Posterior vena cava (tissue), 2 donors: ENCODE measurements at places on chromosomes 5 and 9. TPM values are rescaled to one million over a fixed set of nuclear protein-coding genes. Genes with fewer than 3 reads are reported as not detected.

GRCh38 chr9:113623851-113624485 is 160.4 kb downstream of the RGS3 start:
- DNase-seq: peak; percentile 45

DNA sequence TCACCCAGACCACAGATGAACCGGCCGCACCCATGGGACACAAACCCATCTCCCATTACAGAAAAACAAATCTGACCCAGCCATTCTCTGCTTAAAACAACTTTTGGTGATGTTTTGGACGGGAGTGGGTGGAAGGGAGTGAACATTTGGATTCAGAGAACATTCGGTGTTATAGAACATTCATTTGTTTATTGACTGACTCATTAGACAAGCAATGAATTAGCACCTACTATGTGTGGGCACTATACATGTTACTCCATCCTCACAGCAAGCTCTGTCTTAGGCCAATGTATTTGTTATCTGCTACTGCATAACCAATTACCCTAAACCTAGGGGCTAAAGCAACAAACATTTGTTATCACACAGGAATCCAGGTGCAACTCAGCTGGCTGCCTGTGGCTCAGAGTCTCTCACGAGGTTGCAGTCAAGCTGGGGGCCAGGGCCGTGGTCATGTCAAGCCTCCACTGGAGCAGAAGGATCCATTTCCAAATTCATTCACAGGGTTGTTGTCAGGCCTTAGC is 5.1 kb upstream of the ERGIC1 start:
- no peak for DNase-seq

DNA sequence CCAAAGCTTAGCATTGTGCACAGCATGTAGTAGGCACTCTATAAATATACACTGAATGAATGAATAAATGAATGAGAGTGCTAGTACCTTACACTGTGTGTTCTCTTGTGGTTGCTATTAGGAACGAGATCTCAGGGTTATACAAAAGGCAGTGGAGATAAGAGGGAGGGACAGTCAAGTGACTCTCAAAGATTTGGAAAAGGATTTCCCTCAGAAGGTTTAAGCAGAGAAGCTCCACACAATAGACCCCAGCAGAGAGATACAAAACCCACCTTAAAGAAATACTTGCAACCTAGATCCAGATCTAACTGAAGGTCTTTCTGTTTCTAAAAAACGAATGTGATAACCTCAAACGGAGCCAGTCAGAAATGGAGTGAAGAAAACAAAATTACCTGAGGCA is 11.8 kb upstream of the EFNA5 start:
- DNase-seq: no peak

DNA sequence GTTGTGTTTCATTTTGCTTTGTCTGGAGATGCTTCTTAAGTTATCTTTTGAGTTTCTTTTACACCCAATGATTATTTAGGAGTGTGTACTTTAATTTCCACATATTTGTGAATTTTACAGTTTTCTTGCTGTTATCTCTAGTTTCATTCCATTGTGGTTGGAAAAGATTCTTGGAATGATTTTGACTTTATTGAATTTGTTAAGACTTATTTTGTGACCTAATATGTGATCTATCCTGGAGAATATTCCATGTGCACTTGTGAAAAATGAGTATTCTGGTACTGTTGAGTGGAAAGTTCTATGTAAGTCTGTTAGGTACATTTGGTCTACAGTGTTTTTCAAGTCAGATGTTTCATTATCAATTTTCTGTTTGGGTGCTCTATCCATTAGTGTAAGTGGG is 24.4 kb upstream of the GRAMD2B start:
- no peak for DNase-seq

DNA sequence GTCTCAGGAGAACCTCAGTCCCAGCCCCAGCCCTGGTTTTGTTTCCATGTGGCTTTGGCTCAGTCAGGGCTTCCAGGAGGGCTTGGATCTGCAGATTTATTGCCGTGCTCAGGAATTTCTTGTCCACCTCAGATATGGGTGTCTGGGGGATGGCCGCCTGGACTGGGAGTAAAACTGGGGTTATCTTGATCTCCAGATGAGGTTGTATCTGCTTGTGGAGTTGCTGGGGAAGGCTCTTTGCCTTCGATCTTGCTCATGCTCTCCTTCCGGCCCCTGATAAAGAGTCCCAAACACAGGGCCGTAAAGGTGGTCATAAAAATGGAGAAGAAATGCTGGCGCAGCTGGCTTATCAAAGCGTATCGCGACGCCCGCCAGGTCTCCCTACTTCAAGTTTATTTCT is 17.8 kb upstream of the PITX1 start:
- DNase-seq: no peak

- no peak for DNase-seq
Measured at GRCh38 chr5:174148721-174149120, 103.2 kb downstream of the NSG2 start.

- no peak for DNase-seq
Measured at GRCh38 chr5:148620091-148620490, 34.2 kb downstream of the HTR4 start.

- DNase-seq: no peak
Measured at GRCh38 chr9:94568972-94569712, 14.3 kb downstream of the PCAT7 start.

DNA sequence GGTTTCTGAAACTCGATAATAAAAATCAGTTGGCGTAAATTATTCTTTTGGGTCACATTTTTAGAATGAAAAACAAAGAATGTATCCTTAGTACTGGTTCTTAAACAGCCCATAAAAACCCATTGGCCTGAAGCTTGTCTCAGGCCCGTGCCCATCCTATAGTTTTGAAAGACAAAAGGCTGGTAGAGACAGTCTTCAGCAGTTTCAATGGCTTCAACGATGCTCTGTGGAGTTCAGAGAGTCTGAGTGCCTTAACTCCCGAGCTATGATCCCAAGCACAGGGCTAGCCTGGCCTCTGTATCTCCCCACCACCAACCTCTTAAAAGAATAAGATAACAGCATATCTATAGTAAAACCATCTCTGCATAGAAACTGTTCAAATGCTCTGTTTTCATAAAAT is 595.0 kb downstream of the CDH12 start:
- no peak for DNase-seq

DNA sequence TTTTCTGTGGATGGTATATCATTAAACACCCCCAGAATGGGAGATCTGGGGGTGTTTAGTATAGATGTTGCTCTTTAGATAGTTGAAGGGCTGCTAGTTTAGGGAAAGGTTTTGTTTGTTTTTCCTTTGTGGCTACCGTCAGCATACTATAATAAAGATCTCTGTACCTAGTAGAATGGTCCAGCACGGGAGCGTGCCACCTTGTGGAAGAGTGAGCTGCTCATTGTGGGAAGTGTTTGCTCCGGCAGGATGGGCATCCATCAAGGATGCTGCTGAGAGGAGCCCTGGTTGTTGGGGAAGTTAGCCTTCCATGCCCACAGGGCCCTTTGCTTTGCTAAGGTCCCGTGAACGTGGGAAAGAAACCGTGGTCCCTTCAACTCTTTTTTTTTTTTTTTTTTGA is 113.1 kb downstream of the LIFR start:
- DNase-seq: no peak

GRCh38 chr9:38059233-38059936 is 9.6 kb downstream of the SHB start:
- no peak for DNase-seq

DNA sequence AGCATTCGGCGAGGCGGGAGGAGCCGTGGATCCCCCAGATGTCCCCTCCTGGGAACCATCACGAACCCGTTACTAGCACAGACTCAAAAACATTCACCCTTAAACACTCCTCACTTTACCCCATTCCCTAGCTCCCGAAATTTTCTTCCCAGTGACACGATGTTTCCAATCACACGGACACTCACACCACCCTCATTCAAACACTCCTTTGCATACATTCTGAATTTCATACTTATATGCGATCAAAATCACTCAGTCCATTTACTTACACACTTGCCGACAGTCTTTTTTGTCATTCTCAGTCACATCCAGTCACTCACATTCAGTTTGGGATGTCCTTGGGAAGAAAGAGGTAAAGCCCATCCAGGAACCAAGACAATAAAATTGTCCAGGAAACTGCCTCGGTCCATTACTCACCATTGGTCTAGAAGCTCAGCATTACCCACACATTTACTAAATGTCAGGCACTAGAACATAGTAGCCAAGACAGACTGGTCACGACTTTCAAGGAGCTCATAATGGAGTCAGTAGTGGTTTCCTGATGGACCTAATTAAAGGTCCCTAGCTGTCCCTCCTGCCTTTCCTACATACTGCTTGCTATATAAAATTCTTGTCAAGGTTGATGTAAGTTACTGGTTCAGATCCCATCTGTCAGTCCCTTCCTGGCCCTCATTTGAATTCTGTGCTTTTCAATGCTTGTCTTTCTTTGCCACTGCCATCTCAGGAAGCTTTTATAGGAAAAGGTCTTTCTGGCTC is 574 bp downstream of the SLC35A4 start:
- DNase-seq: no peak

GRCh38 chr5:148733601-148734438 is 79.5 kb upstream of the HTR4 start:
- DNase-seq: peak; percentile 85

GRCh38 chr9:105026451-105026850 is 98.5 kb upstream of the ABCA1 start:
- DNase-seq: no peak

GRCh38 chr5:135272311-135272805 is 126.7 kb downstream of the MACROH2A1 start:
- no peak for DNase-seq

GRCh38 chr5:14309878-14310531 is 166.9 kb downstream of the TRIO start:
- DNase-seq: no peak

- DNase-seq: no peak
Measured at GRCh38 chr5:79886456-79886855, 104.6 kb downstream of the MTX3 start.

DNA sequence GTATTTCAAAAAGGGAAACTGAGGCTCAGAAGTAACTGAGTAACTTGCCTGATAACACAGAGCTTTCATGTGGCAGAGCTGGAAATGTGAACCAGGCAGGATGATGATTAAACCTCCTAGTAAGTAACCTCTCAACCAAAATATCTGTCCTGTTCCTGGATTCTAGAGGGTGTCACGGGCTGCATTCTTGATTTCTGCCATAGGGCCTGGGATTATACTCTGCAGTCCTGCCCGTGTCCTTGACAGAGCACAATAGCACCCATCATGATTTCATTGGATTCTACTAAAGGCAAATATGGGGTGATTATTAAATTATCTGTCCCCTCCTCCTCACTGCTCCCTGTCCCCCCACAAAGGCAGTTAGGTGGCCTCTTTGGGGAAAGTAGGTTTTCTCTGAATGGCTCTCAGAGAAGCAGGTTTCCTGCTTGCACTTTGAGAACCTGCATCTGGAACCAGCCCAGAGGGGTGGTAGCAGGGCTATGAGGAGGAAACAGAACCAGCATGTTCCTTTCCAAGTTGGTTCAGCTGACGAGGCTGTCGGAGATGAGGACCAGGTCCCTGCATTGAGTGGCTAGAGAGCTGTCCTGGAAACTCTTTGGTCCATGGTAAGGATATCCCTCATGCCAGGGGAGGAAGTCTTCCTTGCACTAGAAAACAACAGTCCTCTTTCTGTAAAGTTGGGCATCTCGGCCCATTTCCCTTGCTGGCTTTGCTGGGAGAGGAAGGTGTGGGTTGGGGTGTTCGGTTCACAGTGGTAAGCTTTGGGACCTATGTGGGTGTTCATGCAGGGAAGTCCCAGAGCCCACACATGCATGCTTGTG is 36.6 kb downstream of the PPARGC1B start:
- DNase-seq: peak; percentile 36

DNA sequence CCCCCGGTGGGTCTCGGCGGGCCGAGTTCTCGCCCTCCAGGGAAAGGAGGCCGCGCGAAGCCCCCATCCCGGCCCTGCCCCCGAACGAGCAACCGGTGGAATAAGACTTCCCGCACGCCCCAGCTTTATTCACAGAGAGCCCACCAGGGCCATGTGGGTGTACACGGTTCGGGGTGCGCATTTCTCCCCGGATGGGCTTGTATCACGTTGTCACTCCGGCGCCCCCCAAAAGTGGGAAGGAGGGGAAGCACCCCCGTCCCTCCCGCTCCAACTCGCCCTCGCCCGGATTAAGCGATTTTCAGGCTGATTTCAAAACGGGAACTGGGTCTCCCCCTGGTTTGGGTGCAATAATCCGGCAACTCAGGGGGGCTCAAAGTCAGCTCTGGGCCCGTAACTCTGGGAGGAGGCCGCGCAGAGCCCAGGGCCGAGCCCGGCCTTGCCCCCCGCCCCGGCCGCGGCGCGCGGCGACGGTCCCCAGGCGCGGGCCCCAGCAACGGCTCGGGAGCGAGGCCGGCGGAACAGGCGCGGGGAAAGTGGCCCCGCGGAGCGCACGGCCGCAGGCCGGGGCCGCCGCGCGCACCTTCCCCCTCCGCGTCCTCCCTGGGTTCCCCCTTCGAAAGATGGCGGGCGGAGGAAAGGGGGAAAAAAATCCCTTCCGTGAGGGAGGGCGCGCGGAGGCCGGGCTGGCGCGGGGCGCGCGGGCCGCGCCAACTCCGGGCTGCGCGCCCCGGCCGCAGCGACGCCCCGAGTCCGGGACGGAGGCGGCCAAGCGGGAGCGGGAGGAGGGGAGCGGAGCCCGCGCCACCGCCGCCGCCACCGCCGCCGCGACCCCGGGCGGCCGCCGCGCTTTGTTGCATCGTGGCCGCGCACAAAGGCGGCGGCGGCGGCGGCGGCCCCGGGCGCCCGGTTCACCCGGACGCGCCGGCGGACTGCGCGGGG is 644 bp downstream of the BRD3 start:
- DNase-seq: peak; percentile 81

GRCh38 chr5:219991-220390 is 1.9 kb downstream of the SDHA start:
- DNase-seq: no peak

- no peak for DNase-seq
Measured at GRCh38 chr5:117262572-117263131, 688.0 kb upstream of the SEMA6A start.

Gene SPATA31A1
- not detected for total RNA-seq

Gene TMEM171
- total RNA-seq: not detected

Gene CARTPT
- not detected for total RNA-seq

Gene SPARC
- 913 TPM for total RNA-seq

Gene PHF24
- 0.93 TPM for total RNA-seq

Gene PCDHA13
- not detected for total RNA-seq
